ENCODE measurements at places on chromosomes 11 and 22. TPM values are rescaled to one million over a fixed set of nuclear protein-coding genes. Genes with fewer than 3 reads are reported as not detected.

KRTAP5-10 gene
- total RNA-seq = not detected

LINC01488 gene
- not detected for total RNA-seq

CABP4 gene
- total RNA-seq = not detected

MMP13 gene
- not detected for total RNA-seq

NAA40 gene
- 13.7 TPM for total RNA-seq
